ENCODE measurements at places on chromosomes 5 and 9. TPM values are rescaled to one million over a fixed set of nuclear protein-coding genes. Genes with fewer than 3 reads are reported as not detected.

GPR150 gene
- polyA plus RNA-seq, result not detected

GPR21 gene
- 3.8 TPM for polyA plus RNA-seq

FOXD4L3 gene
- polyA plus RNA-seq, result not detected

ORM2 gene
- not detected for polyA plus RNA-seq

BARX1 gene
- polyA plus RNA-seq, result not detected

MARCHF6 gene
- 27.7 TPM for polyA plus RNA-seq

LHX2 gene
- polyA plus RNA-seq, result 0.38 TPM

SMU1 gene
- 8.3 TPM for polyA plus RNA-seq

SMC2 gene
- polyA plus RNA-seq, result 2.6 TPM

SPATA31D4 gene
- polyA plus RNA-seq, result not detected

ASPN gene
- polyA plus RNA-seq, result 227 TPM

SARDH gene
- polyA plus RNA-seq, result 2.0 TPM

TMC1 gene
- not detected for polyA plus RNA-seq

SLC4A9 gene
- polyA plus RNA-seq, result not detected

IL5 gene
- not detected for polyA plus RNA-seq

C9orf153 gene
- not detected for polyA plus RNA-seq

PRR7 gene
- polyA plus RNA-seq, result not detected

AGXT2 gene
- not detected for polyA plus RNA-seq

KLHL3 gene
- 0.88 TPM for polyA plus RNA-seq

MRPS30 gene
- polyA plus RNA-seq, result 19.9 TPM

SLC22A5 gene
- polyA plus RNA-seq, result 7.6 TPM

CCDC187 gene
- not detected for polyA plus RNA-seq

RBM27 gene
- polyA plus RNA-seq, result 10.5 TPM

ENTPD8 gene
- polyA plus RNA-seq, result 3.1 TPM

BRINP1 gene
- polyA plus RNA-seq, result 0.63 TPM

PTBP3 gene
- polyA plus RNA-seq, result 5.2 TPM

CCDC192 gene
- polyA plus RNA-seq, result not detected

EGFLAM gene
- 4.6 TPM for polyA plus RNA-seq

PROB1 gene
- 0.31 TPM for polyA plus RNA-seq

MYOZ3 gene
- polyA plus RNA-seq, result 2.8 TPM

HTR4 gene
- polyA plus RNA-seq, result 1.5 TPM

IFNK gene
- not detected for polyA plus RNA-seq

THBS4 gene
- 0.36 TPM for polyA plus RNA-seq

PCDHGA6 gene
- polyA plus RNA-seq, result 4.0 TPM

ZMAT2 gene
- polyA plus RNA-seq, result 70.6 TPM

SLC6A7 gene
- 0.41 TPM for polyA plus RNA-seq

HAVCR1 gene
- not detected for polyA plus RNA-seq

All from aorta (tissue), 5 donors.